ENCODE measurements at places on chromosomes 5 and 9.

GRCh38 chr5:150068961-150069645, 17.3 kb downstream of the CSF1R start:
- no peak for DNase-seq

GRCh38 chr5:142446131-142446959, 121.5 kb upstream of the SPRY4 start:
- peak; percentile 98 for DNase-seq

DNA sequence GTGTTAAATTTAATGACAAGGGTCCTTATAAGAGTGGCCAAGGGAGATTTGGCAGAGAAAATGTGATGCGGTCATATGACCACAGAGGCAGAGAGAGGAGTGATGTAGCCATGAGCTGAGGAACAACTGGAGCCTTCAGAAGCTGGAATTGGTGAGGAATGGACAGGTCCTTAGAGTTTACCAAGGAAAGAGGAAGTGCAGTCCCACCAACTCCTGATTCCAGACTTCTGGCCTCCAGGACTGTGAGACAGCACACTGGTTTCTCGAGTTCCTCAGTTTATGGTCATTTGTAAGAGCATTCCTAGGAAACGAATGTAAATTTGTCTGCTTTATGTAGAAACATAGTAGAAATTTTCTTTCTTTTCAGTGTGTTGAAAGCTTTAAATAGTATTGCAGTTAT, 410.1 kb downstream of the CDH18 start:
- no peak for DNase-seq

DNA sequence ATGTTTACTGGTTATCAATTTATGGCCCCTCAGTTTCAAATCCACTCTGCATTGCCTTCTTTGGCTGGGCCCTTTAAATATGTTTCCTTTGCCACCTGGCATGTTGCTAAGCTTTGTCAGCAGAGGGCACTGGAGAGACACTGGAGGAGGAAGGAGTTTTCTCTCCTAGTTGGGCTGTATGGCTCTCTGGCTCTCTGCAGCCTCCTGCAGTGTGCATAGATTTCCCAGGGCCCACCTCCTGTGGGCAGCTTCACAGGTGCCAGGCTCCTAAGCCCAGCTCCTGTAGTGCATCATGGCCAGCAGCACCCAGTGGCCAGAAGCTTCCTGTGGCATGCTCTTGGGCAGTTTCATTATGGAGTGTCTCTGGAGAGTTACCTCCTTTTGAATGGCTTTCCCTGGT, 23.3 kb downstream of the CAVIN4 start:
- peak; percentile 25 for DNase-seq

DNA sequence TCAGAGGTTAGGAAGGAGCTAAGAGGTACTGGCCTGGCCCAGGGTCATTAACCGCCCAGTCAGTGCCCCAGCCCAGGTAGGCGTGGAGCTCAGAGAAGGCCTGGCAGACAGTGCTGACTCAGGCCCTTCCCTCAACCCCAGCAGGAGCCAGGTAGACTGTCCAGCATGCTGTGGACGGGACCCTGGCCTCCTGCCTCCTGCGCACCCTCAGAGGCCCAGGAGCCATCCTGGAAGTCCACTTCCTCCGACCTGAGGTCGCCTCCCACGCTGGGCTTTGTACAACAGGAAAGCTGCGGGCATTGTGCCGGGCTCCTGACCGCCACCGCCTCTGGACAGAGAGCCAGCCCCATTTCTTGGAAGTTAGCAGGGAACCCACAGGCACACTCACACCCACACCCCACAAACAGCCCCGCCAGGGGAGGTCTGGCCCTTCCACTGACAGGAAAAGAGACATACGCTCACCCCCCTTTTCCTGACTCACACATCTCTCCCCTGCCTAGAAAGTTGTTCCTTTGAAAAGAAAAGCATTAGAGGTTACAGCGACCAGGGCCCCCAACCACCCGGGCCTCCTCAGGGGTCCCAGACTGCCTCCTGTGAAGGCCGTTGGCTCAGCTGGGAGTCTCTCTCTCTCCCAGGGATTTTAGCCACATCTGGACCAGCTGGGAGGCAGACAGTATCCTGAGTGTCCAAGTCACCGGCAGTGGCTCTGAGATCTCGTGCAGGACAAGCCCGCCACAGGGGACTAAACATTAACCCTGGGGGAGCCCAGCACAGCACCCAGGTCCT, 7.7 kb downstream of the RALGDS start:
- DNase-seq = no peak

GRCh38 chr9:33813712-33814641, 3.0 kb upstream of the UBE2R2 start:
- DNase-seq = peak; percentile 85

- no peak for DNase-seq
Observed at GRCh38 chr5:128498844-128499455, 39.1 kb downstream of the FBN2 start.

DNA sequence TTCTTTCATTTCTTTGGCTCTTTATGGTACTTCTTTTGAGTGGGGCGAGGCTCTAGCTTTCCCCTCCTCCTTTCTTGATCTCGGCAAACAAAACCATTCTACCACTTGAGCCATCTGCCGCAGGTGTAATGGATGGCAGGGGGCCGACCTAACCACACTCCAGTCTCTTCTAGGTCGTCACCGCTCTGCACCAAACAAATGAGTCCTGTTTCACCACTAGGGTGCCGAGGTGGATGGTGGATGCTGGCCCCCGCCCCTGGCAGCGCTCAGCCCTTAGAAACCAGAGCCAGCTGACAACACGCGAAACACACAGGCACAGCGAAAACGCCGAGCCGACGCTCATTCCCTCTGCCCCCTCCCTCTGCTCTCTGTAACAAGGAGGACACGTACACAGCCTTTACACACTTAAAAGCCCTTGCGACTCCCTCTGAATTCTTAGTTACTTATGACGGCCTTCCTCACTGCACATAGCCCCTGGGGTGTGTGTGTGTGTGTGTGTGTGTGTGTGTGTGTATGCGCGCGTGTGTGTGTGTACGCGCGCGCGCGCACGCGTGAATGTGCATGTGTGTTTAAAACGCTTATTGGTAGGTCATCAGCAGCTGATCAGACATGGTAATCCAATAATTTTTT, 199.4 kb downstream of the MEF2C start:
- no peak for DNase-seq

GRCh38 chr5:56200971-56201666, 32.0 kb downstream of the ANKRD55 start:
- DNase-seq = peak; percentile 66

GRCh38 chr5:150625831-150626746, 14.4 kb upstream of the SYNPO start:
- no peak for DNase-seq

DNA sequence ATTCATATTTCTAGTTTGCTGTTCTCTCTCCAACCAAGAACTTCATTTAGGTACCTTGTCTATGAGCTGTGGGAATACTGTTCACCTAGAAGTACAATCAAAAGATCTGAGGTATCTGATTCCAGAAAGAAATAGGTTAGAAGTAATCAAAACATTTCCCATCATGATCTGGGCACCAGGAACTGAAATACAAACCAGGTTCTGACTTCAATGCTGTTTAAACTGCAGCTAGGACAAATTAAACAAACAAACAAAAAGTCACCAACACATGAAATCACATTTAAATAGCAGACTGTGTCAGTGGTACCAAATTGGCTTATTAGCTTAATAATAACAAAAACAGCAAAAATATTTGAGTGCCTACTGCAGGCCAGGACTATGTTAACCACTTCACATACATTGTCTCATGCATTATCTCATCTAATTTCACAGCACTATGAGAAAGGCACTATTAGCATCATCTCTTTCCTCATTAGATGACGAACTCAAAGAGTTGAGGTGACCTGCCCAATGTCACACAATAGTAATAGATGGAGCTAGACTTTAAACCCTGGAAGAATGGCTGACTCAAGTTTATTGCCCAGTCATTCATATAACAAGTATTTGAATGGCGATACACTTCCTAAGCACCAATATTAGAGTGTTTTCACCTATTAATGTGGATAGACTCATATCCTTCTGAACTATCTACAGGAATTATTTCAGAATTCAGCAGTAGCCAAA, 14.5 kb downstream of the PLPP1 start:
- no peak for DNase-seq

GRCh38 chr9:81635521-81636254, 53.7 kb downstream of the TLE1 start:
- DNase-seq = no peak

DNA sequence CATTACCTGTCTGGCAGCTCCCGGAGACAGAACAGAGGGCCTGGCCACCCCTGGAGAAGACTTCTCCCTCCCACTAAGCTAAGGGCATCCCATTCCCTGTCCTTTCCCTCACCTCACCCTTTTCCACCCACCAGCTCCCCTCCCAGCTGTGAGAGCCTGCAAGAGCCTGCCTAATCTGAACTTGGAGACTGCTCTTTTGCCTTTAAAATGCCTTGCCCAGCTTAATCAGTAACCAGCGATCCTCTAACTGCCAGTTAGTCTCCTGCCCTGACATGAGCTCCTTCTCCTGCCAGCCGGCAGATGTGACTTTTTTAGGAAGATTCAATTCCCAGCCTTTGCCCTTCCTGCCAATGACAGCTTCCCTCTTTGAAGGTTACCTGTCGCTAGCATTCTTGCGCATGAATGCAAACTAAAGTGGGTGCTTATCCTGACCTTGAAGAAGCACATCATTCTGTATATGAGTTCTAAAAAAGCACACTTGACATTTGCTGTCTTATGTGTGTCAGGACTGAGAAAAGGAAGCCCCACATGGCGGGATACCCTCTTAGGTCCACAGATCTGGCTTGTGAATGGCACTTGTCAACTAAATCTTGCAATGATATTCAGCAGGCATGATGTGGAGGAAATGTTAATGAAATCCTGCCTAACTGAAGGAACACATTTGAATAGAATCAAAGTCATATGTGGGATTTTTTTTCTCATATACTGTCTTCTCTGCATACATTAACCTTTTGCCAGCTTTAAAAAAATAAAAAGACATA, 411.2 kb upstream of the SLC30A5 start:
- DNase-seq = no peak

- no peak for DNase-seq
Observed at GRCh38 chr5:132687995-132688394, 14.2 kb downstream of the IL4 start.

GRCh38 chr5:400282-401145, 42.5 kb upstream of the EXOC3 start:
- peak; percentile 54 for DNase-seq

- no peak for DNase-seq
Observed at GRCh38 chr5:53164478-53165165, 55.1 kb upstream of the MOCS2 start.

GRCh38 chr5:134288610-134289009, 62.7 kb upstream of the PPP2CA start:
- no peak for DNase-seq

GRCh38 chr9:117678871-117679270, 25.3 kb upstream of the TLR4 start:
- DNase-seq = peak; percentile 70

DNA sequence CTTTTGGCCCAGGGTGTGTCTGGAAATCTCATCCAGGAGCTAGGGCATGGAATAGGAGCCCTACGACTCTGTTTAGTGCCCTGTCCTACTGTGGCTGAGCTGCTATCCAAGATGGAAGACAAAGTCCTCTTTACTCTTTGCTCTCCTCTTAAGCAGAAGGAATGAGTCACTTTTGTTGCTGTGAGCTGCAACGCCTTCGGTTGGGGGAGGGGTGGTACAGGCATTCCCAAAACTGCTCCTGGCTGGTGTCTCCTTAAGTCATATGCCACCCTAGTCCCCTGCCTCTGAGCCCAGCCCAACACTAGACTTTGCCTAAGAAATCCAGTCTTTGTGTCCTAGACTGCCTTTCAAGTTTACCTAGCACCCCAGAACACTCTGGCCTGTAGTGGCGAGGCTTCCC, 99.9 kb downstream of the PRR16 start:
- no peak for DNase-seq

GRCh38 chr5:425714-426113, 17.3 kb upstream of the EXOC3 start:
- DNase-seq = peak; percentile 11

- DNase-seq = no peak
Observed at GRCh38 chr5:36932699-36933098, 56.1 kb downstream of the NIPBL start.

DNA sequence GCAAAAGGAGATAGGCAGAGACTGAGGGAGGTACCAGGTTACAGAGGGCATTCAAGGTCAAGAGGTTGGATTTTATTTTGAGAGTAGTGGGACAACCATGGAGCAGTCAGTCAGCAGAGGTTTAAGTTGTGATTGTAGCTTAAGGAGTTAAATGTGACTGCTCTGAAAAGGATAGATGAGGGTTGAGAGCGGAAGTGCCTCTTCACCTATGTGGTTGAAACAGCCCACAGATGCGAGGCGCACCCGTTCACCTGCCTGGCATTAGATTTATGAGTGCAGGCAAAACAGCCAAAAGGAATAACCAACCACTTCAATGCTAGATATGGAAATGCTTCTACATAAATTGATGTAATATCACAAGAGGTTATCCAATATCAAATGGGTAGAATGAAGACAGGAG, 8.4 kb downstream of the ZNF474 start:
- no peak for DNase-seq

DNA sequence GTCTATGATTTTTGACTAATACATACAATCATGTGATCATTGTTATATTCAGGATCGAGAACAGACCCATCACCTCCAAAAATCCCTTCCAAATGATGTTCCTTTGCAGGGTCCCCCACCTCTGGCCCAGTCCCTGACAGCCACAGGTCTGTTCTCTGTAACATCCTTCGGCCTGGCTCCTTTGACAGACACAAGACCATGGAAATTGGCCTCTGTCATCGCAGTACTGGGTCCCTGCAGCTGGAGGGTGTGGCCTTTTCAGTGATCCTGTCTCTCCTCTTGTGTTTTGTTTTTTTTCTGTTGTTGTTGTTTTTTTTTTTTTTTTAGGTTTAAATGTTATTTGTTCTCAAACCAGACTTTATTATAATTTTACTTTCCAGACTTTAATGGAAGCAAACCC, 27.4 kb upstream of the ANKRD33B start:
- DNase-seq = no peak

DNA sequence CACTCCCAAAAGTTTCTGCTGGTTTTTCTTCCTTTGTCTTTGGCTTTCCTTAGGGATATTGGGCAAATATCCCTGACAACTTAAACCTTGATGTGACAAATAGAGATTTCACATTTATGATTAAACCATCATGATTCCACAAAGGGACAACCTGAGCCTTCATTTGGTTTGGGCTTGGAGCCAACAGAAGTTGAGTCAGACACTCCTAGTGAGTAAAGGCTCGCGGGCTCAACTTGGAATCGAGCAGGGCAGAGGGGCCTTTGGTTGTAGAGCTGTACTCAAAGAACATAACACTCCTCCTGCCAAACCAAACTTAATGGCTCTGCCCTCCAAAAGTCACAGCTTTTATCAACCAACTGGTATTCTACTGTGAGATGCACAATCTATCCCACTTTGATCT, 290.2 kb upstream of the MAP3K1 start:
- no peak for DNase-seq

- DNase-seq = no peak
Observed at GRCh38 chr9:116843863-116844620, 156.9 kb downstream of the TRIM32 start.

DNA sequence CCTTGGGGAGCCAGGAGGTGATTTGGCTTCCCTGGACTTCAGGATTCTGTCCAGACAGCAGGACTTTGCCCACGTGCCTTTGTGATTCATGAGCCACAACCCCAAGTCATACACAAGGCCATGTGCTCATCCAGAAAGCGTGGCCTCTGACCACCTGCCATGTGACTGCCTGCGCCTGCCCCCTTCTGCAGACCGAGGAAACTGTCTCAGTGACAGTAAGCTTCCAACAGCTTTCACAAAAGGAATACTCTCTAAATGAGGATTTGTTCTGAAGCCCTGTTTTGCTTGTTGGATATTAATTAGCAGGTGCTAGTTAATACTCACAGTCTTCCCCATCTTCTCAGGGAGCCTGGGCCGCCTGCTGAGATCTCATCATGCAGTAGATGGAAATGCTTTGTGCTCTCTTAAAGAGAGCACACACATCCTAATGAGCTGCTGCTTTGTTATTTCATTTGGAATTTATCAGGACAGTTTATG, 36.9 kb upstream of the ANGPTL2 start:
- peak; percentile 80 for DNase-seq

Data from SJSA1 (cell line).